NCI-H510A (cell line): ENCODE measurements at places on chromosomes 12 and 14.

- no peak for DNase-seq
Measured at GRCh38 chr12:130286741-130287440, 50.8 kb upstream of the PIWIL1 start.

DNA sequence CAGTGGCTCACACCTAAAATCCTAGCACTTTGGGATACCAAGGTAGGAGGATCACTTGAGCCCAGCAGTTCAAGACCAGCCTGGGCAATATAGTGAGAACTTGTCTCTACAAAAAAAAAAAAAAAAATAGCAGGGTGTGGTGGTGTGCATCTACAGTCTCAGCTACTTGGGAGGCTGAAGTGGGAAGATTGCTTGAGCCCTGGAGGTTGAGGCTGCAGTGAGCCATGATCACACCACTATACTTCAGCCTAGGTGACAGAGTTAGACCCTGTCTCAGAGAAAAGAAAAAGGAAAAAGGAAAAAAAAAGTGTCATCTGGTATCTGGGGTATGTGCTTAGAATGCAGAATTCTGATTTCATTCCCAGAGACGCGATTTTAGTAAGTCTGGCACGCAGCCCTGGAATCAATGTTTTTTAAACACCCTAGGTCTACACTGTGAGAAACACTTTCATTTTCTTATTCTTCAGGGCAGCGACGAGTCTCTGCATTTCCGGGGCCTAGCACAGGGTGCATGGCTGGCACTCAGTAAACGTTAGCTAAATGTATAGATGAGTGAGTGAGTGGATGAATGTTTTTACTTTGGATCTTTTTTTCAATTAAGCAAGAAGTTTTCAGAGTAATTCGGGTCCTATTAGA lies 243.8 kb upstream of the PWP1 start:
- no peak for DNase-seq

DNA sequence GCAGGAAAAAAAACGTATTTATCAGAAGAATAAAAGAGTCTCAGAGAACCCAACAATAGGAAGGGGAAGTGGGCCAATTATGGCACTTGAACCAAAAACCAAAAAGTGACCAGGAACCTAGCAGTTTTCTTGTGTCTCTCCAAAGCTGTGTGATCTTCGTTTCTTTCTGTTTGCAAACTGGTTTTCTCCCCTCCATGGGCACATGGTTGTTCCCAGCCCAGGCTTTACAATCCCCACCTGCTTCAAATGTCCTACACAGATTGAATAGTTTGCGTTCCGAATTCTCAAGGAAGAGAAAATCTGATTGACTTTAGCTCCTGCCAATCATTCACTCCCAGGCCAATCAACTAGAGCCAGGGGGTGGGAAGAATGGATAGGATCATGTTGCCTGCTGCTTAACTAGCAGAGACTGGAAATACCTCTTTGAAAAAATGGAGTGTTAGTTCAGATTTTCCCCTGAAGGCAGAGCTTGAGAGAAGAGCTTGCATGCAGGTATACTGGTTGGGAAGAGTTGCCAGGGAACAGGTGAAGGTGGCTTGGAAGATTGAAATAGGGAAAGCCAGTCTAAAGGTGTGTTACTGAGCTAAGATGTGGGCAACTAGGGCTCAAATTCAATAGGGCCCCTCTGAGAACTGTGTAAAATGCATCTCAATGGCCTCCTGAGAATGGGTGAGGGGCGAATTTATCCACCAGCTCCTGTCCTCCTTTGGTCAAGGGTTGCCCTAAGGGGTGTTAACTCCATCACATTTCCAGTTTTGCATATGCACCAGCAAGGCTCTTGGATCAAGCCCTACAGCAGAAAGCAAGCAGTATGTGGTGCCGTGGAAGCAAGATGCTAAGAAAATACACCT lies 106.4 kb upstream of the SRRM4 start:
- DNase-seq: peak; percentile 28

GRCh38 chr12:40015345-40015744 lies 90.5 kb downstream of the SLC2A13 start:
- DNase-seq: no peak

DNA sequence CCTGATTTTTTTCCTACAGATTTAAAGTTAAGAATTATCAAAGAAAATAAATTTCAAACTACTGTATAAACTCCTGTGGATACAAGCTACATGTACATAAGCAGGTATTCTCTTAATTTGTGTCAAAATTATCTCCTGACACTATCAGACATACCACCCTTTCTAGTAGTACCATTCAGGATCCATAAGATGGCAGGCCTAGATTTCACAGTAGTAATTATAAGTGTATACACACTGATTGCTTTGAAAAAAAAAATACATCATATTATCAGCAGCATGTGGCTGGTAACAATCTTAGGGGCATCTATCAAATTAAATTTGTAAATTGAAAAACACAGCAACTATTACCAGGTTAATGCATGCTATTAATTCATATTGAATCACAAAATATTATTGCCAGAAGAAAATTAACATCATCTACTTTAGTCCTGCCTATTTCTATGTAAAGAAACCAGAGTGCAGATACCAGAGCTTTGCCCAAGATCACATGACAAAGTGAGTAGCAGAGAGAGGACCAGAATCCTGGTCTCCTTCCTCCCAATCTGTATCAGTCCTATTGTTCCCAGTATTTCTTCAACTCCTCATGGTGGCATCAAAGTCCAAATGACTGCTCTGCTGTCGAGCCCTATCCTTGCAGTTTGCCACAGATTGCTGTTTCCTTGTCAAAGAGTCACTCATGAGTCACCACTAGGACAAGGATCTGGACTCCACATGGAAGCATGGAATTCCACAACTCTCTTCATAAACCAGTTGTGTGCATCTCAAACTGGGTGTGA lies 27.7 kb upstream of the CALM1 start:
- no peak for DNase-seq

- no peak for DNase-seq
Measured at GRCh38 chr12:120247621-120248030, 17.9 kb downstream of the PXN start.

GRCh38 chr12:87270919-87271318 lies 758.3 kb downstream of the C12orf50 start:
- no peak for DNase-seq

- DNase-seq: no peak
Measured at GRCh38 chr12:101799774-101800173, 31.0 kb downstream of the GNPTAB start.

- no peak for DNase-seq
Measured at GRCh38 chr12:79183003-79183402, 318.4 kb downstream of the SYT1 start.

DNA sequence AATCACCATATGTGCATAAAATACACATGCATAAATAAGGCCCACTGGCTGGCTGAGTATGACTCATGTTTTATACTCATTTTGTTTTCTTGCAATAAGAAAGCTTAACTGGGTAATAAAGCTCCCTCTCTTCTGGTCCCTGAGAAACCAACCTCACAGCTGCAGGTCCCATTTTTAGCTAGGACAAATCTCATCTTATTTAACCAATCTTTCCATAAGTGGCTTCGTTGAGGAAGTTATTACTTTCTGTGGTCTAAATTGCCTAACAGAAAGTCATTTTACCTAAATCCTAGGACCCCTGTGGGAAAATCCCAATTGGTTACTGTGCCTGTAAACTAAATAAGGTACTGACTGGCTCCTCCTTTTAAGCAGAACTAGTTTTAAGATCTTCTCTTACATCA lies 232.8 kb upstream of the FBXO33 start:
- no peak for DNase-seq
